ENCODE measurements at places on chromosomes 12 and 14. TPM values are rescaled to one million over a fixed set of nuclear protein-coding genes. Genes with fewer than 3 reads are reported as not detected.

GRCh38 chr12:53381731-53382630 lies 2.0 kb downstream of the SP1 start:
- peak; percentile 34 for DNase-seq

DNA sequence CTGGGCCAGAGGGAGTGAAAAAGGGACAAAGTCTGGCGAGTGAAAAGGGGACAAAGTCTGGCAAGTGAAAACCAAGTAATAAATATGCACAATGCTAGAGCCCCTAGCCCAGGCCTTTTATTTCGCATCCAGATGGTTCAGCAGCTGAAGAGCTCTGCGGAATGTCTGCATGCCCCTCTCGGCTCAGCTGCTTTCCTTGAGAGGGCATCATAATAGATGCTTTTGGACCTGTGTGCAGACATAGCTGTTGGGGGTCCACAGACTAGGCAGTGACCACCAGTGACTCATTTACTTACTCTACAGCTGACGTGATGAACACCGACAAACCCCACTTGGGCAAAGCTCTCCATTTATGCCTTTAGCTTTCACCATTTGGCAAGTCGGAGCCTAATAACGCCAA lies 4.3 kb downstream of the NIN start:
- no peak for DNase-seq

GRCh38 chr14:99232714-99233214 lies 39.2 kb downstream of the BCL11B start:
- DNase-seq, result no peak

GRCh38 chr12:111686574-111687105 lies 787 bp downstream of the ACAD10 start:
- no peak for DNase-seq

DNA sequence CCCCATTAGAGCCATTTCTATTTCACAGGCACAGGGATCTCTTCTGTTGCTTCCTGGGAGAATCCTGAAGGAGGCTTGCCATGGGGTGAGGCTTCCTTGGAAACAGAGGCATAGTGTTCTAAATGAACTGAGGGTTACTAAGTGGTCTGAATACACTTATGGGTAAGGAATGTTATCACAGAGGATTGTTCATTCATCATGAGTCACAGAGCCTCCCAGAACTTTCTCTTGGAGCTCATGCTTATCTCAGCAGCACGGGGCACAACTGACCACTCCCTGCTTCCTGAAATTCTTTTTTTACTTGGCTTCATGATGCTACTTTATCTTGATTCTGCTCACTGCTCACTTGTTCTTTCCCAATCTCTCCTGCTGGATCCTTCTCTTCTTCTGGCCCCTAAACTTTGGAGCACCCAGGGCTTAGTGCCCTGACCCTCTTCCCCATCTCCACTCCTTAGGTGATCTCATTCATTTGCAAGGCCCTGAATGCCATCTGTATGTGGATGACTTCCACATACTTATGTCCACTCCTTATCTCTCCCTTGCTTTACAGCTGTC lies 57.9 kb downstream of the ANO6 start:
- DNase-seq, result no peak

DNA sequence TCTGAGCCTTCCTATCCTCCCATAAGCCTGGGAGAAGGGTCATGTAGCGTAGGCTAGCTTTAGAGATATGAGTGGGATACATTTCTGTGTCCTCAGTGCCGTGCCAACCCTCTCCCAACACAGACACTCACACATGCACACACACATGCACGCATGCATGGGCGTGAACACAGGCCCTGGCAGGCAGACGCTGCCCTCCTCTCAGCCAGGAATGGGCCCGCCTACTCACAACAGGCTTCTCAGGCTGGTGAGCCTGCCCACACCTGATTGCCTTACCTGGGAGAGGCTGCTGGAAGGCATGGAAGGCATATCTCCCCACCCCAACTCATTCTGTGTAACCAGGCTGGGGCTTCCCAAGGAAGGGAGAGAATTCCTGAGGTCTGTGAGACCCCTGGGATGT lies 12.8 kb upstream of the ACVR1B start:
- peak; percentile 37 for DNase-seq

GRCh38 chr12:30945443-30946164 lies 19.1 kb downstream of the TSPAN11 start:
- no peak for DNase-seq

GRCh38 chr14:34012978-34013720 lies 62.3 kb upstream of the EGLN3 start:
- no peak for DNase-seq

DNA sequence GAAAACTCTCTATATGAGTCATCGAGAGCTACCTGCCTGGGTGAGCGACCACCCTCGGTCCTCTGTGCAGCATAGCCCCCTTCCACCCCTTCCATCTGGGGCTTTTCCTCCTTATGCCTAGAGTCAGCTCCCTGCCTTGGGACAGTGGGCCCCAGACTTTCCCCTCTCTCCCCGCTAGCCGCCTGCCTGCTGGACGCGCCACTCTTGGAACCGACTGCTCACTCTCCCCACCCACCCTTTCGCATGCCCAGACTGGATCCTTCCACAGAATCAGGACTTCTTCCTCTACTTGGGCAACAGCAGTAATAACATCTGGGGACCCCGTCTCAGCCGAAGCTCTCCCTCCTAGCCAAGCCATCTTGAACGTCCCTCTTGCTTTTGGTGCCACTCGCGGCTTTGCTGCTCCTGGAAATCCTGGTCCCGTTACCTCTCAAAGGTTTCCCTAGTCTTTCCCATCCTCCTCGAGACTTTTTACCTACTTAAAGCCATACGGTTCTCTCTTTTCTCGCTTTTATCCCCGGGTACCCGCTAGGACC lies 671 bp downstream of the ESYT1 start:
- no peak for DNase-seq

DNA sequence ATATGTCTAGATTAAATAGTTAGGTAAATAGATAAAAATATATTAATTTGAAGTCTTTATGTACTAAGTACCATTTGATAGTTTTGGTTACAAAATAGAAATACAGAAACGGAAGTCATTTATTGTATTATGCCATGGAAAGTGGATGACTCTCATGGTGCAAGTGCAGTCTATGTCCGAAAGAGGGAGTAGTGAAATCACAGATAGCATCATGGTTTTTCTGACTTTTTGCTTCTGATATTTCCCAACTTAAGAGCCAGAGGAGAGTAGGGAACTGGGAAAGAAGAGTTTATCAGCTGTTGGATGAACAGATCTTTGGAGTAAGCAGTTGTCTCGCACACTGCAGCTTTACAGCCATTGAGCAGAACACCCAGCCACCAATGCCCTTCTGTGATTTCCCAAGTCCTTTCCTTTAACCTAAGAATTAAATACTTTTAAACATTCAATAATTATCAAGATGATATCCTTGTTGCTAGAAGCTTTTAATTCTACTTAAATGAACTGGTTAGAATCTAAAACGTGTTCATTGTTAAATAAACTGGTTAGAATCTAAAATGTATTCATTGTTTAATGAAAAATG lies 18.4 kb upstream of the SRGAP1 start:
- no peak for DNase-seq

DNA sequence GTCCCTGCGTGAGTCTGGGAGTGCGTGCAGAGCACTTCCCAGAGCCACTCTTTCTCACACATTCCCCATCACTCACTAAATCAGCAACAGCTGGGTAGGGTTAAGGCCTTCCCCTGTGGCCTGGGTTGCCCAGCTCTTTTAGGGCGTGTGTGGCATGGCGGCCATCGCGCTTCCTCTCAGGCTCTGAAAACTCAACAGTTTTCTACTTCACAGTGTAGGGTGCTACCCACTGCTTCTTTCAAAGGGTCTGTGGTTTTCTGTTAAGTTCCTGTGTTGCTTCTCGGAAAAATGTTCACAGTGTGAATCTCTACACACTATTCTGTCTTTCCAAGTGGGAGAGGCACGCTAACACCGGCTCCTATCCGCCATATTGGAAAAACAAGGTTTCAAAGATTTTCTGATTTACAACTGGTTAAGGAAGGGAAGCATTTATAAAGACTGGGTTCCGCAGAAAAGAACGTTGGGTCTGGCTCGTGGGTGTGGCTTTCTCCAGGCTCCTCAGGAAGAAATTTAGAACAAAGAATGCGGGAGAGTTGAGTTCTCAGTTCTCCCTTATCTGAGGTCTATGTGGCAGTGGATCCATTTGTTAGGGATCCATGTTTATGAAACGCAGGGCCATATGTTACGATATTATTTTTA lies 34.9 kb upstream of the AEBP2 start:
- DNase-seq, result no peak

AGAP2 gene
- total RNA-seq, result 1.6 TPM

TPH2 gene
- not detected for total RNA-seq

GPR65 gene
- 1.1 TPM for total RNA-seq

CSRP2 gene
- 89.5 TPM for total RNA-seq

GYS2 gene
- 11.4 TPM for total RNA-seq

TMTC2 gene
- total RNA-seq, result 19.3 TPM

KITLG gene
- 26.5 TPM for total RNA-seq

SCN8A gene
- 5.0 TPM for total RNA-seq

GLI1 gene
- 0.66 TPM for total RNA-seq

E2F7 gene
- total RNA-seq, result not detected
